ENCODE measurements at places on chromosomes 7 and 10.

DNA sequence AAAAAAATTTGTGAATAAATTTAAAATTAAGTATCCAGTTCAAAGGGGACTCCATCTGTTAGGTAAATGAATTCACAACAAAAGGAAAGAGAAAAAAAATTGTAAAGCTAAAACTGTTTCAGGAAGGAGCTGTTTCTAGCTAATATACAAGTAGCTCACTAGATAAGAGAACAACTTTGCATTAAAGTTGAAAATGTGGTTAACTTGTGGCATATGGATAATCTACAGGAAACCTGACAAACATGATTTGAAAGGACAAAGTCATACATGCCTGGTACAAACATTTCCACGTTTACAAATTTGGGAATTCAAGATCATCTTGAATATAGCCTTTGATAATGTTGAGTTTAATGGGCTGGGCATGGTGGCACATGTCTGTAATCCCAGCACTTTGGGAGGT lies 8.9 kb downstream of the NT5C3A start:
- DNase-seq: no peak

- DNase-seq: no peak
These were observed 102.7 kb downstream of the BICC1 start for GRCh38 chr10:58615237-58615935.

GRCh38 chr7:128236924-128237586 lies 4.0 kb upstream of the LEP start:
- DNase-seq: no peak

GRCh38 chr10:114518401-114519305 lies 114.4 kb upstream of the AFAP1L2 start:
- no peak for DNase-seq

GRCh38 chr7:98870807-98871491 lies 1.1 kb upstream of the TMEM130 start:
- no peak for DNase-seq

DNA sequence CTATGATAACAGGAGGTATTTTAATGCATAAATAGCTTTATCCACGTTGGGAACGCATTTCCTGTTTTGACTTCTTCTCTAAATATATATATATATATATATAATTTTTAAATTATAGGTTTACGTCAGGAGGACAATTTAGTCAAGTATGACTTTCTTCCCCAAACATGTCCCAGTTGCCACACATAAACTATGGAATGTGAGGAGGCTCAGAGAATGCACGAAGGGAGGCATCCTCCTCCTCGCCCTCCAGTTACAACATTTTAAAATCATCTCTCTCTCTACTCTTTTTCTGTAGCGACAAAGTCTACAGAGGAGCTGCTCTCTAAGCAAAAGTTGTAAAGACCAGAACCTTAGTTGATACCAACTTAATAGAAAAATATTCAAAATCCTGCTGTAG lies 106.9 kb upstream of the LYZL1 start:
- no peak for DNase-seq

DNA sequence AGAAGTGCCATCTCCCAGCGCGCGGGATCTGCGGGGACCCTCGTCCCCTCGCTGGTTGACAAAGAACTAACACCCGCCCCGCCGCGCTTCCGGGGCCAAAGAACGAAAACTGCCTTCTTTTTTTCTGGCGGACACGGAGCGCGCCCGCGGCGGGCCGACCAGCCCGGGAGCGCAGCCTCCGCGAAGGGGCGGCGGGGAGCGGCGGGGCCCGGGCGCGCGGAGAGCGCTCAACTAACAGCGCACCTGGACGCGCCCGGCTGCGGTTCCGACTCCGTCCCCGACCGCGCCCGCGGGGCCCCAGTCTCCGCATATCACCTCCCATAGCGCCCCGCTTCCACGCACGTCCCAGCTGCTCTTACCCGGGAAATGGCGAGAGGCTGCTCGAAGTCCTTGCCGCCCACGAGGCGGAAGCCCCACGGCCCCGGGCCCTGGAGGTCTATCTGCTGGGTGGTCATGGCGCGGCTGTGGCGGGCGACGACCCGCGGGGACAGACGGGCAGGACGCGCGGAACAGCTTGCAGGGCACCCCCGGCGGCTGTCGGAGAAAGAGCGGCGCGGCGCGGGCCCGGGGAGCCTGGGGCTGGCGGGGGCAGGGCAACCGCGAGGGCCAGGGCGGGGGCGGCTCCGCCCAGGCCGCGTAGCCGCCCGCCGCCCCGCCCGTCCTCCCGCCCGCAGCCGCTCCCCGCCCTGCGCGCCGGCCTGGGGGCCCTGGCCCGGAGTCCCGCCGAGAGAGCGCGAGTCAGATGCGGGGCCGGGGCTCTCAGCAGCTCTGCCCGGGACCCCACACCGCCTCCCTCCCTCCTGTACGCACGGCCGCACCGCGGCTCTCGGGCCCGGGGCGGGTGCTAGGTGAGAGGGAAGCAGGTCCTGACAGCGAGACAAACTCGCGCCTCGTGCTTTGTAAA lies at the start of gene PDLIM1:
Gene PDLIM1 (minus strand): TSS at position 543 of the 904 bp plus-strand sequence. CDS start 88 bp downstream, at position 455.
- DNase-seq: no peak

GRCh38 chr10:70880077-70880534 lies 8.3 kb downstream of the PCBD1 start:
- DNase-seq: peak; percentile 53

DNA sequence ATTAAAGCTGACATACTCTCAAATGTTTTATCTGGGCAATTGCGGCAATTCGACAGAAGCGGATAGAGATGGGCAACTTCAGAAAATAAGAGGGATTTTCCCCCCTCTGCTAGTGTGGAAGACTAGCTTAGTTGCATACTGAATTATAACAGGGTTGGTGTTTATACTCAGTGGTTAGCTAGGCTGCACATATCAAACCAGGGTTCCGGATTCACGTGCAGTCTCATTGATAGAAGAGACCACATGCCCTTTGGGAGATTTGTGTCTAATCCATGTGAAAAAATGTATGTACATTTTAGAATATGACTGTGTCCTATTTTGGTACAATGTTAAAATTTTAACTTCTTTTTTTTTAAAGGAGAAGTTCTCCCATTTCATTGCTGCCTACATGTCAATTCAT lies 136.9 kb upstream of the FZD1 start:
- DNase-seq: no peak

DNA sequence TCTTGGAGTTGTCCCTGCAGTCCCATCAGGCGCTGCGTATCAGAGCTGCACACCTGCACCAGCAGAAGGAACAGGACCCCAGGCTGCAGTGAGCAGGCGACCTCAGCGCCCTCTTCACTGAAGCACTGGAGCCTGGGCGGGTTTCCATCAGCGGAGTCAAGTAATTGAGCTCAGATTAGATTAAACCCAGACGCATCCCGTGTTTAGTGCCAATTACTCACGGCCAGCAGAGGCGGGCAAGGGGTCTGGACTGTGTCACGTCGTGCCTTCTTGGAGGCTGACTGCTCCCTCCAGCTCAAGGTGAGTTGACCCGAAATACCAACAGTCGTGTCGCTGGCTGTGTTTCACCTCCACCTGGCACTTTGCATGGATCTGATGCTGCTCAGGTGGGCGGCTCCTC lies 123.6 kb downstream of the CXCL12 start:
- no peak for DNase-seq

DNA sequence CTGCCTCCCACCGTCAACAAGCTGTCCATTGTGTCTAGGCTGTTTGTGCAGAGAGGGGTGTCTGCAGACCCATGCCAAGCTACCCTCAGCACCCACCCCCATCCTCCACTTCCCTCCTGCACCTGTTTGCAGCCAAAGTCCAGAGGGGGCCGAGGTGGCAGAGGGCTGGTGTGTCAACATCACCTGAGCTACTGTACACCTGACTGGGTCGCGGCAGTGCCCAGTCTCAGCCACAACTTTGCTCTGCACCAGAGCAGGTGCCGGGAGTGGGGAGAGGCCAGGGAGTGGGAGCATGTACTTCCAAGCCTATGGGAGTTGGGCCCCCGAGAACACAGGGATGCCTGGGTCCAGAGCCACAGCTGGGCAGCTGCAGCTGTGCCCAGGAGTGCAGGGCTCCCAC lies 93.1 kb downstream of the AUTS2 start:
- DNase-seq: no peak

DNA sequence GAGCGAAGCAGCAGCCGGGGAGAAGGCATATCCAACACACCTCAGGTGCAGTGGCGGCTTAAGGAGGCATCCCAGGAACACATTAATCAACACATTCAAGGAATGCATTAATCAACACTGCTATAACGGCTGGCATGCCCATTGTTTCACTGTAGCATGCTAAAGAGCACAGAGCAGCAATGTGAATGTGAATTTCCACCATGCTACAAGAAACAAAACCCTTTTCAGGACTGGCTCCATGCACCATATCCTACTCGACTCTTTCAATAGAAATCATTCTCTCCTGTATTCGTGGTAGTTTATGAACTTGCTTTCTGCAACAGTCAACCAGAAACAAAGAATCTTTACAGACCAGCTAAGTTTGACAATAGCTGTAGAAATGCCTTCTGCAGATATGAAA lies 149.0 kb downstream of the NRCAM start:
- DNase-seq: no peak

DNA sequence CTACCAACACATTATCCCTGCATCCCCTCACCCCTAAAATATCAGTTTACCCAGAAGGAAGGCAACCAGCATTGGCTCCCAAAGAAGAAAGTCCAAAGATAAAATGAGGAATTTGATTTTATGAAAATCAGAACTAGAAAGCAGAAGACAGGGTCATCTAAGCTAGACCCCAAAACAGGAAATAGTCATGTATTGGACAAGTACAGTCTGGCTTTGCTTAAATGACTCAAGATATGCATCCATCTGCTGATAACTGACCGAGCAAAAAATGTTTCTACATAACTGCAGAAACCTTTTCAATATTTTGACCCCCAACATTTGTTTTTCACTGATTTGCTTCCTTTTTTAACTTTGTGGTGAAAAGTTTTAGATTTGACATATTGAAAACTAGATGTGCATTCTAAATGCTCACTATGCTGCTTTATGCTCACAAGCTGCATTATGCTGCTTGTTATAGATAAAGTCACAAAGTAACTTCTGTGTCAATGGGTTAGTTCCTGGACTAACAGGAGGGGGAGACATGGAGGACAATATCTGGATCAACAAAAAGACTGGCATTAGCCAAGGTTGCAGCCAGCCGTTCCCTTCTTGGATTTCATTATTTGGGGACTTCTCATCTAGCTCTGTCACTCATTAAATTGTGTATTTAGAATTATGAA lies 227.0 kb downstream of the INHBA start:
- DNase-seq: no peak

DNA sequence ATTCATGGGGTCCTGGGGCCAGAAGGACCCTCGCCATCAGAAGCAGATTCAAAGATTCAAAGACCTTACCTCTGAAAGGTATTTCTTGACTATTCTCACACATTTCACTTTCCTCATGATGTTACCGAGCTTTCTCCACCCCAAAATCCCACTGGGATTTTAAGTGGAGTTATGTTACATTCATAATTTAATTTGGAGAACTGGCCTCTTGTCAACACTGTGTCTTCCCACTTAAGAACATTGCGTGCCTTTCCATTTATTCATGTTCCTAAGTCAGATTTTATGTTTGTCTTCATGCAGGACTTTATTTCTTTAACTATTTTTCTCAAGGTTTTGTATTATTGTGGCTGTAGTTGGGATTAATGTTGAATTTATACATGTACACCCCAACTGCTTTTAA lies 123.5 kb upstream of the BMPER start:
- no peak for DNase-seq

- DNase-seq: no peak
These were observed 77.8 kb downstream of the PAX2 start for GRCh38 chr10:100823194-100823593.

DNA sequence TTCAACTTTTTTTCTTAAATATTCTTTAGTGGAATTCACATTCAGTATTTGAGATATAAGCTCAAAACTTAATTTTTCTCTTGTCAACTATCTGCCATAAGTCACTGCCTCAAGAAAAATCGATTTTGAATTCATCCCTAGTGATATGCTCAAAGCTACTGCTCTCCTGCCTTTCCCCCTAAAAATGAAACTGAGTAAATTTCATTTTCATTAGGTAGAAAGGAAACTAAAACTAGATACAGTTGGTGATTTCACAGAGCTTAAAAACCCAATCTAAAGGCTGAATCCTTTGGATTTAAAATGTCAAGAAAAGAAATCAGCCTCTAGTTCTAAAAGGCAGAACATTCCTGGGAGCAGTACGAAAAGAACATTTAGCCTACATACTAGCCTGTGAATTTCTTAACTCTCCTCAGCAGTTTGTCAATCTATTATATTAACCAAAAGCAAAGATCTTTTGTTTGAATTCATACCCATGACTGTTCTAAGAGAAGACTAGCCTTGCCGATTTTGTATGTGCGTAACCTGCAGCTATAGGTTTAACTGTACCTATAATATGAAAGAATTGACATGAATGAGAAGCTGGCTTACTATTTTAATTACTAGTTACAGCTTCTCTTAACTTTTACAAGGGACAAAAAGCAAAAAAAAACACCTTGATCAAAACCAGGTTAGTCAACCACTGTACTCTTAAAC lies 4.9 kb upstream of the FAM53B start:
- DNase-seq: no peak

DNA sequence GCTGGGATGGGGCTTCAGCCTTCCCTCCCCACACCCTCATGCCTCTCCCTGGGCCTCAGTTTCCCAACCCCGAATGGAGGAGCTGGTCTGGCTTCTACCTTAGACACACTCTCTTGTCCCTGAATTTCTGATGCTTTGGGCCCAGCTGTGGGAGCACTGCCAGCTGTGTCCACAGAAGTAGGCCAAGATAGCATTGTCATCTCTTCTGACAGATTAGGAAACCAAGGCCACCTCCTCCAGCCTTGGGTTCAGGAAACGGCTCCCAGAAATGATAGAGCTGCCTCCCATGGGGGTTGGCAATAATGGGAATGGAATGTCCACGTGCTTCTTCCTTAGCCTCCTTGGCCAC lies 1.3 kb downstream of the PPIF start:
- no peak for DNase-seq

- DNase-seq: no peak
These were observed 40.9 kb upstream of the FHIP2A start for GRCh38 chr10:114780577-114781184.

- DNase-seq: no peak
These were observed 928 bp upstream of the CSTF2T start for GRCh38 chr10:51700228-51700817.

GRCh38 chr7:130144312-130145171 lies 60.7 kb downstream of the TMEM209 start:
- no peak for DNase-seq

Measured in thoracic aorta (tissue), 2 donors.